Hepatocyte (in vitro differentiated cells): ENCODE measurements at places on chromosomes 7 and 10. TPM values are rescaled to one million over a fixed set of nuclear protein-coding genes. Genes with fewer than 3 reads are reported as not detected.

NKX6-2 gene
- 4.9 and 5.0 TPM in 2 replicates for polyA plus RNA-seq

DNA sequence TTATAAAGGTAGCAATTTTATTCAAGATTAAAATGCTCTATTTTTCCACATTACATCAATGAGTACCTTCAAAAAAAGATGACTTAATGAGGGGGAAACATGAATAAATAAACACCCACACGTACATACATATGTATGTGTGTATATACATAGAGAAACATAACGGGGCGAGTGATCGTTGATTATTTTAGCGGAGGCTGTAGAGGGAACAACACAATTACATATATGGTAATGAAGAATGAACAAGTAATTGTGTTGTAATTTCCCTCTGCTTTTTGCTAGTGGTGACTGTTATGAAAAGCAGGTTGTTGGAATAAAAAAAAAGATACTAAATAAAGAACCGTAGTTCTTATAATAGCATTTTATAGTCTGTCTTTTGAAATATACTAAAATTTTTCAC, 63.2 kb downstream of the CACNB2 start:
- H3K4me1 ChIP-seq: no peaks in the 10 kb centered on the region
- DNase-seq: no peak
- H3K27ac ChIP-seq: no peak overlapping the region
- no peaks in the 10 kb centered on the region for H3K36me3 ChIP-seq

DNA sequence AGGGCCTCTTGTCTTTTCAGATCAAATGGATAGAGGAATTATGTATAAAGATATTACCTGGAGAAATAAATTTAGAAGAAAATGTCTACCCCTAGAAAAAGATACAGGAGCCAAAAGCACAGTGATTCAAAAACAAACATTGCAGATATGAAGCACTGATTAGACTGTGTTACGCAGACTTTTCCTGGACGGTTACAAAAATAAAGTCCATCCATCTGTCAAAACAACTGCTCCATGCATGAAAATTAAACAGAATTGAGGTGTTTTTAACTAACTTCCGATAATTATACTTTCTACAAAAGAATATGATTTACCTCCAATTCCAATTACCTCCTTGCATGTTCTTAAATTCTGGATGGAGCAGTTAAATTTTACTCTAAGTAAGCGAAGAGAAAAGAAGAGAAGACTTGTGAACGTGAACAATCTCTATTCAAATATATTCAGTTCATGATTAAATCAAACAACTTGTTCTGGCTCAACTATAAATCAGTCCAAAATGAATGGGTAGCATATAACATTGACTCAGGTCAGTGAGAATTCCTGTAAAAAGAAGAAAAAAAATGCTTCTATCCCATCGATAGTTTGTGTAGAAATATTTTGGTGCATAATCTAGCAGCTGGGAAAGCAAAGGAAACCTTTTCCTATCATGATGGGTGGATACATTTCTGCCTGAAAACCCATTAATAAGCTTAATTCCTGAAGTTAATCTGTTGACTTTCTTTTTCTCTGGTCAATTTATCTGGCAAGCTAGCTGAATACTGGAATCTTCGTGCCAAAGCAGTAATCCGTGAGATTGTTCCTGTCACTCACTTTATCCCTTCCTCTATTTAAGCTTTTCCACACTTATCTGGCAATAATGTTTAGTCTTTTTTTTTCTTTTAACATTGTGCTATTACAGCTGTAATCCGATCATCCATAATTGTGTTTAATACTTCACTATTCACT, 80.4 kb downstream of the SEMA3A start:
- H3K27ac ChIP-seq: peak overlapping the region; percentile 25
- no peak overlapping the region for H3K4me3 ChIP-seq
- H3K36me3 ChIP-seq: no peaks in the 10 kb centered on the region
- H3K27me3 ChIP-seq: no peaks in the 10 kb centered on the region

FGFBP3 gene
- 2.6 and 5.6 TPM in 2 replicates for polyA plus RNA-seq

DNA sequence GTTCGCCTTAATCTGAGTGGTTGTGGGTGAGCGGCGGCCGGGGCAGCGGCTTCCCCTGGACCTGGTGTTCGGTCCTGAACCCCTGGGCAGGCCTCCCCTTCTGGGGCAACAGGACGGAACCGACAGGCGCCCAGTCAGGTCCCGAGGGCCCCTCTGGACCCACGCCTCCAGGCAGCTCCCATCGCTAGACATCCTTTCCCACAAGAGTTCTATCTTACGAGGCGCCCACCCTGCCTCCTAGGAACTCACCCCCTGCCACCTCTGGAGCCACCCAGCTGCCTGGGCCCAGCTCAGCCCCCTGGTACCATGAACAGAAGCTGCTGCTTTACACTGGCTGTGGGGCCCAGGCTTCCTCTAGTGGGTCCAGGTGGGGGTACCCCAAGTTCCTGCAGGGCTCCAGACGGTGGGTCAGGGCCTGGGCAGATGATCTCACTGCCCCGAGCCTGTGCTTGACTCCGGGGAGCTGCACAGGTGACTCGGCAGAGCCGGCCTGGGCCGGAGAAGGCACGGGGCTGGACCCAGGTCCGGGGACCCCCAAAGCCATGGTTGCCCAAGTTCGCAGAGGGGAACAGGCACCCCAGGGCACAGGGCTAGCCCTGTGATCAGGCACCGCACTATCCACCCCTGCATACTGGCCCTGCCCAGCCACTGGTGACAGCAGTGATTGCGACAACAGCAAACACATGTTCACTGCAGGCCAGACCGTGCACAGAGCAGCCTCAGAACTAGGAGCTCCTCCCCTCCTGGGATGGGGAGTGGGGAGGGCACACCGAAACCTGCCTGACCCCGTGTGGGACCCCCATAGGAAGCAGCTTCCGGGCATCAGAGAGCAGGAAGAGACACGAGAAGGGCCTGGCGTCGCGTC, 180.3 kb downstream of the ELFN1 start:
- no peak overlapping the region for H3K4me3 ChIP-seq
- H3K4me1 ChIP-seq: no peaks in the 10 kb centered on the region
- H3K27ac ChIP-seq: no peak overlapping the region
- DNase-seq: no peak
- no peaks in the 10 kb centered on the region for H3K27me3 ChIP-seq
- no peaks in the 10 kb centered on the region for H3K36me3 ChIP-seq

COBL gene
- 7.8 and 8.6 TPM in 2 replicates for polyA plus RNA-seq

DNA sequence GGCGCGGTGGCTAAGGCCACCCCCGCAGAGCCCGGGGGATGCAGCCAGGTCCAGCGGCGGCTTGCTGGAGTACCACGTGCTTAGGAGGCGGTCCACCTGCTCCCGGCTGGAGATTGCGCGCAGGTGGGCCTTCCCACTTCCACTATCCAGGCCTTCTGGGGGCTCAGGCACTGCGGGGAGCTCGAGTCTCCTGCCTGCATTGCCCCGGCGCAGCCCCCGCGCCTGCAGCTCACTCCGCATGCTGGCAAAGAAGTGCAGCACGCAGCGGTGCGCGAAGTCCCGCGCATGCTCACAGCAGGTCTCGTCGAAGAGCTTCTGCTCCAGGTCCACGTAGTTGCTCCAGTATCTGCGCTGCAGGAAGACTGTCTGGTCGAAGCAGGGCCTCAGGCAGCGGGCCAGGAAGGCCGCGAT, 5.8 kb downstream of the CALHM3 start:
- no peaks in the 10 kb centered on the region for H3K36me3 ChIP-seq
- H3K4me1 ChIP-seq: no peaks in the 10 kb centered on the region
- no peaks in the 10 kb centered on the region for H3K27me3 ChIP-seq
- no peak overlapping the region for H3K4me3 ChIP-seq
- no peak for DNase-seq
- H3K27ac ChIP-seq: no peak overlapping the region

TRIM50 gene
- polyA plus RNA-seq: 9.0 and 10.8 TPM in 2 replicates

DNA sequence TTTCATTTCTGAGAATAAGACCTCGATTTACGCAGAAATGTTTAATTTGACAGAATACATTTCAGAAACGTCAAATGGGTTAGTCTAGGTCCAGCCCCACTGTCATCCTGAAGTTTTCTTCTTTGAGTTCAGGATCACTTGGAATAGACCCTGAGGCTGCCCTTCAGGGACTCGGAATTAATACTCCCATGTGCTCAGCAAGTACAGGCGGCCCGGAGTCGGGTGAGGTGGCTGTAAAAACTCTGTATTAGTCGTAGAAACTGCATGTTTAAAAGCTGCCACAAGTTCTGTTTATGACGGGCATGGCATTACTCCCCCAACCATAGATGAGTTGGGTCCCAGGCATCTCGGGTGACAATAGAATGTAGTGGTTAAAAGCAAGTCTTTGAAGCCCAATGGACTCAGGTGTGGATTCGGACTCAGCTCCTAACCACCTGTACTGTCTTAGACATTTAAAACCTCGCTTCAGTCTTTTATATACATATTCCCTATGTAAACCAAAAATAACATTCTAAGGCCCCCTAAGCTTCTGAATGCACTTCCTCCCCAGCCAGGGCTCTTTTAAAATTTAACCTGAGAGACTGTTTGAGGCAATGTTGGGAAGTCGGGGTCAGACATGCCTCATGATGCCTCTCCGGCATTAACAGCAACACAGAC, 216.3 kb downstream of the ADARB2 start:
- H3K4me1 ChIP-seq: no peaks in the 10 kb centered on the region
- no peak for DNase-seq
- no peak overlapping the region for H3K27ac ChIP-seq
- no peaks in the 10 kb centered on the region for H3K36me3 ChIP-seq
- no peaks in the 10 kb centered on the region for H3K27me3 ChIP-seq

MNX1 gene
- polyA plus RNA-seq: 1.4 and 3.1 TPM in 2 replicates

SNCG gene
- 14.6 and 18.5 TPM in 2 replicates for polyA plus RNA-seq

ARHGEF5 gene
- polyA plus RNA-seq: 22.9 and 23.1 TPM in 2 replicates

TBX20 gene
- 2.4 and 4.5 TPM in 2 replicates for polyA plus RNA-seq

DNA sequence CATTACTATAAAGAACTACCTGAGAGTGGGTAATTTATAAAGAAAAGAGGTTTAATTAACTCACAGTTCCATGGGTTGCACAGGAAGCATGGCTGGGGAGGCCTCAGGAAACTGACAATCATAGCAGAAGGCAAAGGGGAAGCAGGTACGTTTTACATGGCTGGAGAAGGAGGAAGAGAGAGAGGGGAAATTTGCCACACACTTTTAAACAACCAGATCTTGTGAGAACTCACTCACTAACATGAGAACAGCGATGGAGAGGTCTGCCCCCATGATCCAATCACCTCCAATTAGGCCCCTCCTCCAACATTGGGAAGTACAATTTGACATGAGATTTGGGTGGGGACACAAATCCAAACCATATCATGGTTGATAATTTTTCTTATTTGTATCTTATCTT, 51.8 kb upstream of the PPP1R9A start:
- H3K4me1 ChIP-seq: no peaks in the 10 kb centered on the region
- H3K27me3 ChIP-seq: no peaks in the 10 kb centered on the region
- no peak overlapping the region for H3K4me3 ChIP-seq
- H3K27ac ChIP-seq: no peak overlapping the region
- no peaks in the 10 kb centered on the region for H3K36me3 ChIP-seq
